ENCODE measurements at places on chromosomes 16 and 17. TPM values are rescaled to one million over a fixed set of nuclear protein-coding genes. Genes with fewer than 3 reads are reported as not detected.

Gene CPSF4L
- total RNA-seq, result not detected

Gene PPL
- not detected for total RNA-seq

Gene SLC4A1
- 0.10 TPM for total RNA-seq

Gene KCNJ12
- total RNA-seq, result not detected

GRCh38 chr17:7138800-7139381 is 24.3 kb upstream of the ASGR2 start:
- no peak for DNase-seq

GRCh38 chr16:8831450-8831849 is 33.8 kb downstream of the PMM2 start:
- no peak for DNase-seq

GRCh38 chr16:10300905-10301304 is 85.0 kb upstream of the ATF7IP2 start:
- no peak for DNase-seq

Data from activated B cell treated with CpG ODN at 0.5 μM for 24 hours (primary cell).